ENCODE measurements at places on chromosomes 3 and 15. TPM values are rescaled to one million over a fixed set of nuclear protein-coding genes. Genes with fewer than 3 reads are reported as not detected.

The GOLGA8M gene
- 2.4 TPM for polyA plus RNA-seq

The MKRN3 gene
- polyA plus RNA-seq = 3.1 TPM

The SAMMSON gene
- polyA plus RNA-seq = not detected

The TM6SF1 gene
- polyA plus RNA-seq = 1.5 TPM

The ARPIN gene
- 25.9 TPM for polyA plus RNA-seq

The KPNA4 gene
- polyA plus RNA-seq = 69.1 TPM

The CFAP20DC gene
- 4.2 TPM for polyA plus RNA-seq

The CLDN16 gene
- 43.5 TPM for polyA plus RNA-seq

The TRPC1 gene
- polyA plus RNA-seq = 10.9 TPM

The PLSCR4 gene
- polyA plus RNA-seq = 18.3 TPM

The C15orf39 gene
- 9.0 TPM for polyA plus RNA-seq

The HESX1 gene
- 4.7 TPM for polyA plus RNA-seq

The SGO1 gene
- 12.2 TPM for polyA plus RNA-seq

The ANKRD63 gene
- polyA plus RNA-seq = not detected

The LRRC31 gene
- 0.27 TPM for polyA plus RNA-seq

The RABL3 gene
- polyA plus RNA-seq = 31.5 TPM

The ACOX2 gene
- 42.2 TPM for polyA plus RNA-seq

The GOLGA8T gene
- not detected for polyA plus RNA-seq

The CORO2B gene
- polyA plus RNA-seq = 20.5 TPM

The PRSS50 gene
- 3.5 TPM for polyA plus RNA-seq

The GOLGA8R gene
- 5.0 TPM for polyA plus RNA-seq

The SRGAP3 gene
- polyA plus RNA-seq = 13.3 TPM

The PAQR9 gene
- polyA plus RNA-seq = 1.0 TPM

The CIP2A gene
- 17.6 TPM for polyA plus RNA-seq

The STRIT1 gene
- polyA plus RNA-seq = 2.1 TPM

The PRTG gene
- polyA plus RNA-seq = 14.8 TPM

The EBLN2 gene
- polyA plus RNA-seq = 1.7 TPM

The ARGFX gene
- polyA plus RNA-seq = not detected

The THSD4 gene
- polyA plus RNA-seq = 30.0 TPM

The FSIP1 gene
- 1.6 TPM for polyA plus RNA-seq

The CNOT10 gene
- 37.3 TPM for polyA plus RNA-seq

The PLA2G4B gene
- 8.5 TPM for polyA plus RNA-seq

Data from left renal cortex interstitium (tissue), 4 donors.